Activated naive CD8-positive, alpha-beta T cell treated with anti-CD3 and anti-CD28 coated beads, Interleukin-2, amount 50 U/mL, for 16 hours (primary cell): ENCODE measurements at places on chromosomes 3 and 15.

DNA sequence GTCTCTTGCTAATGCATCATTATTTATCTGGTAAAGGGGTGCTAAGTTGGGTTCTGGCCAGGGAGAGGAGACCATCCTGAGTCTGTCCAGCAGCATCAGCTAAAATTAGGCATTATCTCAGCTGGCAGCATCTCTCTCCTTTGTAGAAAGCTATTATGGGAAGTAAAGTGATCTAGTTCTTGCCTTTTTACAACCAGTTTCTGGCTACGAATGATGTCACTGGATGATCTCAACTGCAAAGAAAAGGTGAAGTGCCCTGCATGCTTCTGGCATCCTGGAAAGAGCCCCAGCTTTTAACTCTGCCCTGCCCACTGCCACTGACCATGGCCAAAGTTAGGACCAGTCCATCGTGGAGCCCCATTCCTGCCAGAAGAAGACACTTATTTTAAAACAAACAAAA, 37.1 kb upstream of the IL12A start:
- no peak for DNase-seq

DNA sequence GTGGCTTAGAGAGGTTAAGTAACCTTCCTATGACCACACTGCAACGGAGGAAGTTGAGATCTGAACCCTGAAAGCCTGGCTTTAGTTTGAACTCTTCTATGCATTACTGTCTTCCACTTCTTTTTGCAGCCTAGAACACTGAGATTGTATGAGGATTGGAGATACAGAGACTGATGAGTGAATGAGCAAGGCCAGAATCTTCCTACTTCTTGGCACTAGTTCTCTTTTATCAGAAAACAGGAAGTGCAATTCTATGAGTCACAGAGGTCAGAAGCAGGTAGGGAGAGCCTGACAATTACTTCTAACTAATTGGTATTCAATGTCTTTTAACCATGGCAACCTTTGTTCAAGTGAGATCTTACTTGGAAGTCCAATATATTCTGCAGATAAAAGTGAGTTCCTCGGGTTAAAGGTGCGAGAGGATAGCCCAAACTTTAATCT, 219.0 kb downstream of the SHQ1 start:
- DNase-seq, result no peak

GRCh38 chr3:64176461-64176996, 48.7 kb downstream of the PRICKLE2 start:
- no peak for DNase-seq

DNA sequence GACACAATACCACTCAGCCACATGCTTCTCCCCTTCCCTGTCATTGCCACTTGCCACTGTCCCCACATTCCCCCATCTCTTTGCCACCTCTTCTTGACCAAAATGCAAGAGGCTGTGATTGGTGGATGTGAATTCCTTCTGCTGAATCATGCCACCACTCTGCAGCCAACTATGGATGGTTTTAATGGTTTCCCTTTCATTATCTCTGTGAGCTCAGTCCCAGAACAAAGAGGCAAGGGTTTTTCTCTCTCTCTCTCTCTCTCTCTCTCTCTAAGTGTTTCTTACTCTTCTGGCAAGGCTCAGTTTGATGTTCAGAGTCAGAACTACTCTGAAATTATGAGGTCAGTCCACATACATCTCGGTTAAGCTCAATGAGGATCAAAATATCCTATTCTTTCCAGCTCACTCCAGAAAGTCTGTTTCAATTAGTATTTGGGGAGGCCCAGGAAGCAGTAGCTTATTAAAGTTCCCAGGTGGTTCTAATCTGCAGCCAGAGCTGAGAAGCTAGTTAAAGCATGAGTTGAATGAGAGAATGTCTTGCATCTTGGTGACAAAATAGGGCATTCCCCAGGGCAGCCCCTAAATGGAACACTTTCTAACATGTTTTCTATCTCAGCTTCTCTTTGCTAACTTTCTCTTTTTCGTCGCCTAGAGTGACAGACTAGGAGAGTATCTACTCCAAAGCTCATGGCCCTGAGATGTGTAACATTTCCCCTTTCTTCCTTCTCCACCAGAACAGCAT, 8.5 kb upstream of the ILDR1 start:
- DNase-seq, result no peak

DNA sequence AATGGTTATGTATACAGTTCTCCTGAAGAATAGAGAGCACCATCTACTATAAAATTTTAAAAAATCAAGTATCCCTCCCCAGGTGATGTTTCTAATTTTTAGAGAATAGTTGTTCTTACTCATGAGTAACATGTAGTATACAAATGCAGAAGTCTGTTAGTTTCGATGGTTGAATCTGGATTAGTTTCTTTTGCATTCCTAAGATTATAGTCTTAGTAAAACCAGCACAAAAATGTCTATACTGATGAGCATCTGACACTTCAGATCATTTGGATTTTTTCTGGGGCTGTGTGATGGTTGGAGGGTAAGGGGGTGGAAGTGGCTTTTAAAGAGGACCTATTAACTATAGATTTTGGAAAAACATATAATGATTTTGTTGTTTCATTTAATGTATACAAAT, 167.3 kb upstream of the SGO1 start:
- DNase-seq, result no peak

- DNase-seq, result no peak
These were observed 32.0 kb upstream of the SEMA6D start for GRCh38 chr15:47685141-47685870.

DNA sequence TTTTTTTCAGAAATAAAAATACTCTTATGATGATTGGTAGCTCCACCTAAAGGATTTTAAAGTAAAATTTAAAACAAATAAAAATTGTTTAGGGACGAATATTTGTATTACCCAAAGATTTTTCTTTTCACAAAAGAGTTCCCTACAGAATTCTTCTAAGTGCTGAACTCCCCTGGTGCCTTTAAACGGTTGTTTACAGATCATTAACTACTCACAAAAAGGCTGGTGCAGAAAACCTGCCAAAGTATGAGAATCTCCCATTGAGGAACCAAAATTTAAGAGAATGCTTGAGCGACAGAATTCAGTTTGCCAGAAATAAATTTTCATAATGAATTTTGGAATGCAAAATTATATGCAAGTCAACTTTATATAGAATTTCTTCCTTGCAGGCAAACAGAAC, 497.8 kb upstream of the NR2F2 start:
- no peak for DNase-seq

DNA sequence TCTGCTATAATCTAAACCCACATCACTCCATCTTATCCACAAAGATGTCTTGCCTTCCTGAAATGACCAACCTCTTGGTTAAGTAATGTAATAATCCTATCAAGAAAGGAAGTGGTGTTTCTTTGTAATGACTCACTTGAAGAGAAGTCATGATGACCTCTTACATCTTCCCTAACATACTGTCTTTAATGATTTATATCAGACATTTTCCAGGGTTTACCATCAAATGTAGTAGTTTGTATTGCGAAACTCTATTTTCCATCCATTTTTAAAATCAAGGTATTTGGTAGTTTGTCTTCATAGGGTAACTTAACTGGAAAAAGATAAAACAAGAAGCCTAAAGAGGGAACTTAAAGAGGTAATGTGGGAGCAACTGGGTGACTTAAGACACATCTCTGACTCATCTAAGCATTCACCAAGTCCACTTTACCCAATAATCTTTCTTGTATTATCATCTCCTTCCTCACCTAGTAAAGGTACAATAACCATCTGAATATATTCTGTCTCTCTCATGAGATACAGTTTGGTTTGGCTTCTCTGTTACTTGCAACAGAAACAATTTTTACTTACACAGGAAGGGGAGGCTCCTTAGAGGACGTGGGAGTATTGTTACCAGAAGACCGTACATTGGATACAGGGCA, 5.7 kb upstream of the MAPK6 start:
- DNase-seq, result no peak

- DNase-seq, result no peak
These were observed 155.7 kb downstream of the GREM1 start for GRCh38 chr15:32873284-32874114.

DNA sequence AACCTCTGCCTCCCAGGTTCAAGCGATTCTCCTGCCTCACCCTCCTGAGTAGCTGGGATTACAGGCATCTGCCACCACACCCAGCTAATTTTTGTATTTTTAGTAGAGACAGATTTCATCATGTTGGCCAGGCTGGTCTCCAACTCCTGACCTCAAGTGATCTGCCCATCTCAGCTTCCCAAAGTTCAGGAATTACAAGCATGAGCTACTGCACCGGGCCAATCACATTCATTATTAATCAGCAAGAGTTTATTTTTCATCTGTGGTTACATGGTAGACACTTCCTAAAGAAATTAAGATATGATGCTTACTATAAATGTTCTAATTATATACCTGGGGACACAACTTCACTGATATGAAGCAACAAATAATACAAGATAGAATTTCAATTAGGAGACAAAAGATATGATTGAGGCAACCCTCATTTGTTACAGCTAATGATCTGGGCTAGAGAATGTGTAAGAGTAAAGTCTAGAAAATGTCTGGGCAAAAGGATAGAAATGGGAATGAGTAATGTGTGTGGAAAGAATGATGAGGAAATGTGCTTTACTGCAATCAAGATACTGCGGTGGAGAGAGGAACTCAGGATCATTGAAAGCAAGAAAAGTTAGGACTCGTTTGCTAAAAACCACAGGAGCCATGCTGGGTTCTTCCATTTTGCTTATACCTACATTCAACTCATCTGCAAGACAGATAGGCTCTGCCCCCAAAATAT, 366.8 kb downstream of the ZIC1 start:
- DNase-seq, result no peak

GRCh38 chr3:180267202-180267843, 230.6 kb upstream of the PEX5L start:
- no peak for DNase-seq

DNA sequence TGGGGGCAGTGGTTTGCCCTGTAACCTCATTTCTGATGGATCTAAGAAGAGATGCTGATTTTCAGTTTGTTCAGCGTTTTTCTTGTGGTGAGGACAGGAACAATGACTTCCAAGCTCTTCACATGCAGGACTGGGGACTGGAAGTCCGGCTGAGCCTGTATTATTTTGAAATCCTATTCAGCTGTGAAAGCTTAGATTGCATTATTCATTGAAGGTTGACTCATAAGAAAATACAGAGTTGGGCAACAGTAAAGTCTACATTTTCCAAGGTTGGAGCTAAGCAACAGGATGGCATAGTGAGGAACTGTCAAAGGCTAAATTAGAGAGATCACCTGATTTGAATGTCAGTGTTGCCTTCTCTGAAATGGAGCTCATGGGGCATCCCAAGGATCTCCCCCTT, 230.9 kb upstream of the FEZF2 start:
- no peak for DNase-seq

DNA sequence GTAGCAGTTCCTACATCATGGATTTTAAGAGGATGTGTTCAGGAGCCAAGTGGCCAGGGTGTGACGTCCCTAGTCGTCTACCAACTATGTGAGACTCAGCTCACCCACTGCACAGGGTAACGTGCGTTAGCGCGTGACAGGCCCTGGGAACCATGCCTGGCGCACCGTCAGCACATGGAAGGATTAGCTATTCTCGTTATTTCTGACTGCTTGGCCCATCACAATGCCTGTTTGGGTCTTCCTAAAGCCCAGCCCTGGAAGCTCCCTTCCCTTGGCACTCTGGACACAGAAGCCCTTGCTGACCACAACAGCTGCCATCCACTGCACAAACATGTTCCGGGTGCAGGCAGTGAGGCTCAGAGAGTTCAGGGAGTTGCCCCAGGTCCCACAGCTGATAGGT, 91.0 kb upstream of the RPL32 start:
- no peak for DNase-seq

DNA sequence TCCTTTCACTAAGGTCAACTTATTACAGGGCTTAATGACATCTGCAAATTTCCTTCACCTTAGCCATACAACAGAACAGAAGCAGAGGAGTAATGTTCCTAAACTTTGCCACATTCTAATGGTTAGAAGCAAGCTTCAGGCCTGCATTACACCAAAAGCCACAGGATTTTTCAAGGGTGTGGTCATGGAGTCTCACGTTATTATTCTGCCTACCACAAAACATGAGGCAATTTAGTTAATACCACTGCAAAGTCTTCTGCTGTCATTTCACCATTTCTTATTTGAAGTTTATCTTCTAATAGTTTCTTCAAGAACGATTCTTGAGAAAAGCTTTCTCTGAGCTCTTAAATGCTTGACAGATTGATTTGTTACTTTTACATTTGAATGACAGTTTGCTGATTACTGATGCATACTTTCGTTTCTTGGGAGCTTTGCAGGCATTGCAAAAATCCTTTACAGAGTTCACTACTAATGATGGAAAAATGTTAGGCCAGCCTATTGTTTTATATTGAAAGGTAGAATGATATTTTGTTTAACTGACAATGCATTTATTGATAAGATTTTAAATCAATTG, 1257.1 kb downstream of the NSUN3 start:
- no peak for DNase-seq

DNA sequence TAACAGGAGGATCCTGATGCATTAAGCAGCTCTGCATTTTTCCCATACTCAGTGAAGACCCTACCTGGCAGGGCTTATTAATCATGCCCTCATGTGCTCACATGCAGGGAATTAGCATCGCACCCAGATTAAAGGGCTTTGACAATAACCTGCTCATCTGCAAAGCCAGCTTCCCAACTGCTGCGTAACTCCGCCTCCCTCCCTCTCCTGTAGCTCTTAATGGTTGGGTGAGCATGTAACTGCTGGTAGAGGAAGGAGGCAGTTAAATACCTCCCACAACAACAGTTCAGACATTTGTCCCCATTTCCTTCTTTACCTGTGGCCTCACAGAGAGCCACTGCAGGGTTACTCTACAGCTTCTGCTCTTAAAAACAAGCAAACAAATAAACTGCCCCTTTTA, 203.6 kb upstream of the WNT5A start:
- no peak for DNase-seq
